Left lobe of liver (tissue), 2 donors: ENCODE measurements at places on chromosomes 1 and 21. TPM values are rescaled to one million over a fixed set of nuclear protein-coding genes. Genes with fewer than 3 reads are reported as not detected.

Gene CFAP141
- total RNA-seq: not detected

DNA sequence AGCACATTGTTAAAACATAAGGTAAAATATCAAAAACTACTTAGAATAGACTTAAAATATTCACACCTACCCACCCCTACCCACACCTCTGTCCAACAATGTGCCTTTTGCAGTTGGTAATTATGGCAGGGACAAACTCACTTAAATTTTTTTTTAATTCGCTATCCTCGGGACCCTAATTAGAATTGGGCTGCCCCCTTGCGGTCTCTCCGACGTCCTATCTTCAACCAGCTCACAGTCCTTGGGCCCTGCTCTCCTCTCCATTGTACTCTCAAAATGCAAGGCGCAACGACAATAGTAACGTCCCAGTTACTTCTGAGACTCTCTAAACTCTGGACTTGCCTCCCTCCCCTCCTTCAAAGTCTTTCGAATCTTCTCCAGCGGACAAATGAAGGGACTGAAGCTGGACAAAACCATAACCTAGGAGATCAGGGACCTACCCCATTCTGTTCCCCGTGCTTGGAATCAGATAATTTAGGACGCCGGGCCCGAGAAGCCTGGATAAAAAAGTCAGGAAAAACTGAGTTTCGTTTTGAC, 1.1 kb upstream of the CIART start:
- peak; percentile 77 for DNase-seq

GRCh38 chr1:4005431-4005830, 105.4 kb upstream of the C1orf174 start:
- no peak for DNase-seq

DNA sequence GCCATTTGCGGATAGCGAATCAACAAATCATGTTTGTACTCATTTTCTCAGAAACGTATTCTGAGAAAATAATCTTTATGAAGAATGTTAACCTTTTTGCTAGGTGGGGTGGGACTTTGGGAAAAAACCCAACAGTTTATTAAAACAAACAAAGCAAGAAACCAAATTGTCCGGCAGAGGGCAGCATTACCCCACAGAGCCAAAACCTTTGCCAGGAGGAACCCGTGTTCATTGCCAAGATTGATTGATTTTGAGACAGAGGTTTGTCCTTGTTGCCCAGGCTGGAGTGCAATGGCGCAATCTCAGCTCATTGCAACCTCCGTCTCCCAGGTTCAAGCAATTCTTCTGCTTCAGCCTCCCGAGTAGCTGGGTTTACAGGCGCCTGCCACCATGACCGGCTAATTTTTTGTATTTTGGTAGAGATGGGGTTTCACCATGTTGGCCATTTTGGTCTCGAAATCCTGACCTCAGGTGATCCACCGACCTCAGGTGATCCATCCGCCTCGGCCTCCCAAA, 70.8 kb upstream of the RHOU start:
- DNase-seq: peak; percentile 87

Gene CFHR3
- 279 TPM for total RNA-seq

GRCh38 chr1:16183765-16184556, 28.1 kb upstream of the EPHA2 start:
- DNase-seq: peak; percentile 93

Gene TIE1
- 8.5 TPM for total RNA-seq

Gene CHD1L
- total RNA-seq: 27.9 TPM

Gene OR2L13
- total RNA-seq: not detected

Gene SUSD4
- 1.3 TPM for total RNA-seq

Gene ZNF692
- total RNA-seq: 20.2 TPM

Gene RPE65
- not detected for total RNA-seq

Gene KIF14
- total RNA-seq: 0.10 TPM

Gene TNFRSF4
- 0.38 TPM for total RNA-seq

DNA sequence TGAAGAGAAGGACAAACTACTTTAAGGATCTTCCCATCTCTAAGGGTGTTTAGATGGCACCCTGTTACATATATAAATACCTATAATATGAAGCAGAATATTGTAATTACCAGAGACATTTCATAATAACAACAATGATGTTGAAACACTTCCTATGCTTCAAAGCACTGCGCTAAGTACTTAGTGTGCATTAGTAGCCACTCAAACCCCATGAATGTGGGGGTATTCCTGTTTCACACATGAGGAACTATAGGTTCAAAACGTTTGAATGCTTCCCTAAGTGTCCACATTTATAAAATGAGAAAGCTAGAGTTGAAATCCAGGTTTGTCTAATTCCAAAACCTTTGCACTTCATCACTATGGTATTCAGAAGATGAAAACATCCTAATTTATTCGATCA, 18.5 kb upstream of the OR10J5 start:
- DNase-seq: no peak

DNA sequence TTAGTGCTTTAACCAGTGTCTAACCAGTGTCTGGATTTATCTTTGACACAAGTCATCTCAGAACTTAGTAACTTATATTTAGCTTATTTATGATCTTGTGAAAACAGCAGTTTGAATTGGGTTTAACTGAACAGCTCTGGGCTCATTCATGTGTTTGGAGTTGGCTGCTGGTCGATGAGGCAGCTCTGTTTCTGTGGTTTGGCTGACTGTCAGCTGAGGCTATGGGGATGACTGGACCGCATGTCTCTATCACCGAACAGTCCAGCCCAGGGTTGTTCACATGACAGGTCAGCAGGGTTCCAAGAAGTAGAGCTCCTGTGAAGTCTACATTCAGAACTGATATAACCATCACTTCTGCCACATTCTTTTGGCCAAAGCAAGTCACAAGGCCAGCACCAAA, 29.1 kb upstream of the C21orf91 start:
- no peak for DNase-seq

Gene SYDE2
- total RNA-seq: 4.8 TPM

GRCh38 chr1:41650028-41650880, 165.8 kb upstream of the EDN2 start:
- DNase-seq: no peak

Gene CD244
- 0.91 TPM for total RNA-seq

GRCh38 chr1:180119837-180120236, 34.8 kb upstream of the QSOX1 start:
- no peak for DNase-seq

Gene S100A13
- total RNA-seq: 10.2 TPM

Gene SH3BP5L
- 15.3 TPM for total RNA-seq

DNA sequence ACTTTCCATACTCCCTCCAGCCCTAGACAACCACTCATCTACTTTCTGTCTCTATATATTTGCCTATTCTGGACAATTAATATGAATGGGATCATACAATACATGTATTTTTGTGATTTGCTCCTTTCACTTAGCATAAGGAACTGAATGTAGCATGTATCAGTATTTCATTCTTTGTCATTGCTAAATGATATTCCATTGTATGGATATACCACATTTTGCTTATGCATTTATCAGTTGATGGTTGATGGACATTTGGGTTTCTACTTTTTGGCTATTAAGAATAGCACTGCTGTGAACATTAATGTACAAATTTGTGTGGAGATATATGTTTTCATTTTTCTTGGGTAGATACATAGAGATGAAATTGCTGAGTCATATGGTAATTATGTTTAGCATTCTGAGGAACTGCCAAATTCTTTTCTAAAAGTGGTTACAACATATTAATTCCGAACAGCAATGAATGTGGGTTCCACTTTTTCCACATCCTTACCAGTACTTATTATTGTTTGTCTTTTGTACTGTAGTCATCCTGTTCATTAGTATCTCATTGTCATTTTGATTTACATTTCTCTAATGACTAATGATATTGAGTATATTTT, 121.0 kb downstream of the LRRC40 start:
- DNase-seq: no peak

- peak; percentile 79 for DNase-seq
Observed at GRCh38 chr21:34526618-34527290, 14.7 kb upstream of the KCNE1 start.

DNA sequence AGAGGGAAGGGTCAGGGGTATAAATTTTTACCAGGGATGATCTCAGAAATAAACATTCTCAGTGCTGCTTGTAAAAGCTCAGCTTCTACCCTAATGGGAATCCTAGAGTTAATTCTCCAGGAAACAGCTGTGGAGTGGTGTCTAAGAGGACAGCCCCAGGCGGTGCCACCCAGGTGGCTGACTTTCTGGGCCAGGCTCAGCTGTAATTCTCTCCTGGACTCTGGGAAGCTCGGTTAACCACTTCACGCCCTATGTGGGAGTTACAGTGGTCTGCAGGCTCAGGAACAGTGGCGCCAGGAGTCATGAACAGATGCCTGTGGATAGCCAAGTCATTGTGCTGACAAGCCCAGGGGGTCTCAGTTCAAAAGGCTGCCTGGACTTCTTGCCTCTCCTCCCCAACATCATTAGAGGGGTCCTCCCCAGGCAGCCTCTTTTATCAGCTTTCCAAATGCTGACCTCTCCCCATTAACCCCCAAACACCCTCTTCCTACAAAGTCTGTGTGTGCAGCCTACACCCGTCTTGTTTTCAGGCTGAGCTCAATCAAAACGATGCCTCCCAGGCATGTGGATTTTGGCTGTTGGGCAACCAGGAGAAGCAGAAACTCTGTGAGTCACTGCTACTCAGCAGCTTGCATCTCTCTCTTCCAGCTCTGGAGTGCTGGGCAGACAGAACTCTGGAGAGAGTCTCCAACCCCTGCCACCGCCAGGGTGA, 1.2 kb downstream of the HHIPL2 start:
- DNase-seq: no peak

DNA sequence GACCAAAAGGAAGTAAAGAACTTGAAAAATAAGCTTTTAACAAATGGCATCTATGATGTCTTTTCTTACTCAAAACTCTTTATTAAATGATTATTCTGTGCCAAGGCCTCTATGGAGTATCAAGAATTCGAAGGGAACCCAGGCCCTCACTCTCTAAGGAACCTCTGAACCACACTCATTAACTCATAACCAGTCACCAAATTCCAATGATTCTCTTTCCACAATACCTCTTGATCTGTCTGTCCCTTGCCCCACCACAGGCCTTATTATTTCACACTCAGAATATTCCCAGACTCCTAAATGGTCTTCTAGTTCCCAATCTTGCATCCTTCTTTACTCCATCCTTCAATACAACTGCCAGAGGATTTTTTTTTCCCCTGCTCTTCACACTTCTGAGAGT, 37.0 kb downstream of the PCSK9 start:
- DNase-seq: no peak

DNA sequence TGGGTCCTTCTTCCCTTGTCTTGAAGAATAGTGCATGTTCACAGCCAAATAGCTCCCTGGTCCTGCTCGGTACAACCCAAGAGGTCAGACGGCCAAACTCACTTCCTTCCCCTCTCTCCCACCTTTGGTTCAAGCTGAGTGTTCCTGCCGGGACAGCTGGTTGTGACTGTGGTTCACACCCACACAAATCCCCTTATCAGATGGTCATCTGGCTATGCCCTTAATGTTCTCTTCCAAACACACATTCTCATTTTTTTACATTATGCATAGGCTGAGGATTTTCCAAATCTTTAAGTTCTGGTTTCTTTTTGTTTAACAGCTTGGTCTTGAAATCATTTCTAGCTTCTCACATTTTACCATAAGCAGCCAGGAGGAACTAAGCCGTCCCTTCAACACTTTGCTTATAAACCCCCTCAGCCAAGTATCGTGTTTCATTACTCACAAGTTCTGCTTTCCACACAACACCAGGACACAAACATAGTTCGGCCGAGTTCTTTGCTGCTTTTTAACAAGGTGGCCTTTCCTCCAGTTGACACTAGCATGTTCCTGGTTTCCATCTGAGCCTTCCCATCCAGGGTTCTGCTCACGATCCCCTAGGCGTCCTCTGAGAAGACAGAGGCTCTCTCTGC, 19.7 kb upstream of the TSPEAR start:
- no peak for DNase-seq

Gene SAMSN1
- total RNA-seq: 1.6 TPM

DNA sequence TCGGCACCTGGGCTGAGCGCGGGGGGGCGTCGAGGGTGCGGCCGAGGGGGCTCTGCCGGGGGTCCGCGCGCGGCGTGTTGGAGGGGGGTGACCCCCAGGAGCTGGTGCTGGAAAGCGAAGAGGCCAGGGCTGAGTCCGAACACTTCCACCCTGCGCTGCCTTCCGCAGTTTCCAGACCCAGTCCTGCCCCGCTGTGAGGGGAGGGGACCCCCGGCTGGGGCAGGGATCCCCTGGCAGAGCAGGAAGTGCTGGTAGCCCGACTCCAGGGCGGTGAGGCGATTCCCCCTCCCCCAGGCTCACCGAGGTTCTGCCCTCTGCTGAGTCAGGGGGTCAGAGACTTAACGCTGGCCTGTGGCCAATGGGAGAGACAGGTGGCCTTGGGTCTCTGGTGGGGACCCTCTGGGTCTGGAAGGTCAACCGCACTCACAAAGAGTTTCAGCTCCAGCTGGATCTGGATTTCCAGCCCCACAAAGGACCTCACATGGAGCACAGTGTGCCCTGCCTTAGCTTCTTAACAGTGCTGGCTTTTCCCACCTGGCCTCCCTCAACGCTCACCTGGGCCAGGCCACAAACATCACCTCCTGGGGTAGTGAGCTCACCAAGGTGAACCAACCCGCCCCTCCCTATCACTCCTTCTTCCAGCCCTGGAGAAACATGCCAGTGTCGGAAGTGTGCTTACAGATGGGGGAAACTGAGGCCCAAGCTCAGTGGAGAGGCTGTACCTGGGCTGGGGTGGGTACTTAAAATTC, 39.8 kb upstream of the SYNC start:
- peak; percentile 52 for DNase-seq

- no peak for DNase-seq
Observed at GRCh38 chr1:174134003-174134659, 25.2 kb upstream of the RABGAP1L start.

DNA sequence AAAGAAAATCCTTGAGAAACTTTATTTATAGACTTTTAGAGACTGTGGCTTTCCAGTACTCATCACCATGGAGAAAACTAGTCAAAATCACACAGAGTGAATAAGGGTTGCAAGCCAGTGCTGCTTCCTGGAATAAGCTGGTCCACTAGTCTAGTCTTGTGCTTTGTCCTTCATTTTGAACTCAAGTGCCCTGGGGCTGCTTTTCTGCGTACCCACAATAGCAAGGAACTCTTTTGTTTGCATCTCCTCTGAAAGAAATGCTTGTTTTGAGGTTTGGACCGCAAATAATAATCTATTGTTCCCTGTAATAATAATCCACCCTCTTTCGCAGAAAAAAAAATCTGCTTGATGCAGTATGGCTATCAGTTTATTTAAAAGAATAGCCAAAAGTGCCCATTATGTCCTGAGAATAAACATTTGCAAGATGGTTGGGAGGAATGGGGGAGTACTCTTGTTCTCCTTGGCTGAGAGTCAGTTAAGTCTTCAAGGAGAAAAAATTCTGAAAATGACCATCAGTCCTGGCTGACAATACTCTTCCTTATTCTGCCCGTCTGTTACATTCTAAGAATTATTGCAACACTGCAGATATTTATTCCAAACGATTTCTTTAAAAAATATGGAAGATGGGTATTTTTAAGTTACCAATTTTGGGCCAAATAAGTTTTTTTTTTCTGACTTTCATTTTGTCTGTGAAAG, 41.9 kb downstream of the MPZL1 start:
- no peak for DNase-seq
